ENCODE measurements at places on chromosomes 1 and 21.
A peak's percentile ranks its signal among the peaks of the same experiment; 100 is the strongest.

GRCh38 chr21:43574741-43575472 lies 84.4 kb downstream of the HSF2BP start:
- no peak for DNase-seq

DNA sequence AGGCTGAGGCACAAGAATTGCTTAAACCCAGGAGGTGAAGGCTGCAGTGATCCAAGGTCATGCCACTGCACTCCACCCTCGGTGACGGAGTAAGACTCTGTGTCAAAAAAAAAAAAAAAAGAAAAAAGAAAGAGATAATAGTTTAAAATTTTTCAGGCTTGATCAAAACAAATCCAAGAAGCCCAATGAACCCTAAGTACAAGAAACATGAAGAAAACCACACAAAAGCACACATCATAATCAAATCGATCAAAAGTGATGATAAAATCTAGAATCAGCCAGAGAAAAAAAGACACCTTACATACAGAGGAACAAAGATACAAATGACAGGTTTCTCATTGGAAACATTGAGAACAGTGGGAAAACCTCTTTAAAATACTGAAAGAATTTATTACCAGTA lies 31.5 kb downstream of the LDLRAD1 start:
- no peak for DNase-seq

GRCh38 chr1:33188572-33189275 lies 6.9 kb upstream of the TRIM62 start:
- peak; percentile 30 for DNase-seq

DNA sequence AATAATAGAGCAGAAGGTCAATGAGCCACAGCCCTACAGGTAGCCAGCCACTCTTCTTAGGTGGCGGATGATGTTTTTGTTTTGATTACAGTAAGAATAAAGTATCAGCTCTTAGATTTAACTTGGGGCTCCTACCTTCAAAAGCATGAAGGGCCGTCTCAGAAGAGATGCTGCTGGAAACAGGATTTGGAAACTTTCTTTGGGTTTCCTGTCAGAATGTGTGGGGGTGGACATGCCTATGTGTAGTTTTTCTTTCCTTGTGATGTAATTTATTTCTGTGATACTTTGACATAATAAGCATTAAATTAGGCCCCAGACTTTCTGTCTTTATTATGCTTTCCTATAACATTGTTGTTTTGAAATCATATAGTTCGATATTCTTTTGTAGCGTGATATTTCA lies 1.5 kb downstream of the RAP1A start:
- DNase-seq = peak; percentile 13

DNA sequence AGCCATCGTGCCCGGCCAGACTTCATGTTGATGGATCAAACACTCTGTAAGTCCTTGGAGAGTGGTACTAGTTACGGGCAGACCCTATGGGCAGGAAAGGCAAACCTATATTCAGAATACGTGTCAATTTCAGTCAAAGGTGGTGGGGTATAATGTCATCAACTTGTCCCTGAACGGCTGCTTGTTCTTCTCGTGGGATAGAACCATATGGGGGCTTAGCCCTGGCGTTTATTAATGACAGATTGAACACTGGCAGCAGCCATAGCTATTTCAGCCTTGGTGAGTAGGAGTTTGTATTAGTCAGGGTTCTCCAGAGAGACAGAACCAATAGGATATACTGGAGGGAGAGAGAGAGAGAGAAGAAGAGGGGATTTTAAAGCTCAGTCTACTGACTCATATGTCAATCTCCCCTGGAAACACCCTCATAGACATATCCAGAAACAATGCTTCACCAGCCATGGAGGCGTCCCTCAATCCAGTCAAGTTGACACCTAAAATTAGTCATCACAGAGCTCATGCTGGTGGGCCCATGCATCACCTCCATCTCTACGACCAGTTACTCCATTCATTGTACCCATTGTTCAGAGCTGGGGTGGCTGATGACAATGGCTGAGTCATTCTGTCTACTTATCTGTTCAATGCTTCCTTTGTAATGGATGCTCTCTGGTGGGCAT lies 16.1 kb upstream of the AQP10 start:
- peak; percentile 31 for DNase-seq

GRCh38 chr1:7389906-7390603 lies 381.0 kb upstream of the VAMP3 start:
- no peak for DNase-seq

DNA sequence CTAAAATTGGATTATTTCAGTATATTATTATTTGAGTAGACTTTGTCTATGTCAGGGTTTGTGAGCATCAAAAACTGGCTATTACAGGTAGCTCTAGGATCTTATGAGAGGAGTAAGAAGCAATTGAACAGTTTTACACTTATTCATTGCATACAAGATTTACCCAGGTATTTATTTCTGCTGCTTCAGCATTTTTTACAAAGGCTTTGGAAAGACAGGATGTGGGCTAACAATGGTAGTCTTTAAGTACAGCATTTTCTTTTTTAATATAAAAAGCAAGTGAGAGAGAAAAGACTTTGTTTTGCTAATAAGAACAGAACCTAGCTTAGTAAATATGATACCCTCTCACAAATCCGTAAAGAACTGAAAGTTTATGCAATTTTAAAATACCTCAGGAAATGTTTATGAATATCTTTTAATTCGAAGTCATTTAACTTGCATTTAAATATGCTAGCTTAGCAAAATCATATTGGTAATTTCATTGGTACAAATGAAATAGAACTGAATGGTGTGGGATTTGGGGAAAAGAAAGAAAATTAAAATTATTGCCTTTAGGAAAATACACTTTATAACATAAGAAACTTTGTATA lies 32.1 kb upstream of the RGS18 start:
- no peak for DNase-seq

DNA sequence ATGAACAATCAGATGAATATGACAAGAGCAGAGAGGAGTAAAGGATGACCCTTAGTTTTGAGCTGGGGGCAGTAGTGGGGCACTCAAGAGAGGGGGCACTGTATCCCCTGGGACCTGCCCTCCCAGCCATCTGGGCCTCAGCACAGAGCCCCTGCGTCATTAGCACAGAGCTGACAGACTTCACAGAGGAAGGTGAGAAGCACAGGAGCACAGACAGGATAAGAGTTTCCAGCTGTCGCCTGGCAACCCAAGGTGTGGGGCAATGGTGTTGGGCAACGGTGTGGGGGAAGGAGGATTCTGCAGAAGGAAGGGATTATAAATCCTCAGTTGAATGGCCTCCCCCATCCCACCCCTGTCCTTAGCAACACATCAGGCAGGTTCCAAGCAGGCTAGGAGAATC lies 30.2 kb downstream of the RAB3B start:
- no peak for DNase-seq

GRCh38 chr1:247434005-247434404 lies 18.0 kb downstream of the NLRP3 start:
- no peak for DNase-seq

DNA sequence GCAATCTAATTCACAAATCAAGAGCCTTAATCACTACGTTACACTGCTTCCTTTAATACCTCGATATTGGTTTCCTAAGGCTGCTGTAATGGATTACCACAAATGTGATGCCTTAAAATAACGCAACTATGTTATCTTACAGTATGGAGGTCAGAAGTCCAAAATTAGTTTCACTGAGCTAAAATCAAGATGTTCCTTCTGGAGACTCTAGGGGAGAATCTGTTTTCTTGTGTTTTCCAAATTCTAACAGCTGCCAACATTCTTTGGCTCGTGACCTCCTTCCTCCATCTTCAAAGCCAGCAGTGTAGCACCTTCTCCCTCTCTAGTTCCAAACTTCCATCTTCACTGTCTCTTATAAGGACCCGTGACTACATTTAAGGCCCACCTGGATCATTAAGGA lies 335.0 kb upstream of the NFIA start:
- DNase-seq = no peak

DNA sequence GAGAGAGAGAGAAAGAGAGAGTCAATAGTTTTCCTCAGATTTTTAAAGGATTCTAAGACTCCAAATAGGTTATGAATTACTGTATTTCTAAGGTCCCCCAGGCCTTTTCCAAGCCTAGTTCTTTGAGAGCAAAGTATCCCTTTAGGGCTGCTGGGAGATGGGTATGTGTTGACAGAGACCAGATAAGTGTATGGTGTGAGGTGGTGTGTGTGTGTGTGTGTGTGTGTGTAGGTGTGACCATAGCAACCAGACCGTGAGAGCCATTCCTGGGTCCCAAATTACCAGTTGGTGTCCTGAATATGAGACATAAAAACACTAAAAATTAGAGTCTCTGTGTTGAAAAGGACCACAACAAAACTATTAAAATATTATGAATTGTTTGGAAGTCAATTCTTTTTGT lies 41.7 kb upstream of the DNAJC6 start:
- no peak for DNase-seq

- DNase-seq = no peak
Measured at GRCh38 chr1:90826024-90826423, 108.9 kb upstream of the BARHL2 start.

GRCh38 chr1:9279172-9279840 lies 13.4 kb upstream of the SPSB1 start:
- no peak for DNase-seq

GRCh38 chr1:248802454-248802853 lies 23.3 kb downstream of the SH3BP5L start:
- no peak for DNase-seq

GRCh38 chr1:158334526-158335212 lies 3.3 kb upstream of the CD1B start:
- no peak for DNase-seq

DNA sequence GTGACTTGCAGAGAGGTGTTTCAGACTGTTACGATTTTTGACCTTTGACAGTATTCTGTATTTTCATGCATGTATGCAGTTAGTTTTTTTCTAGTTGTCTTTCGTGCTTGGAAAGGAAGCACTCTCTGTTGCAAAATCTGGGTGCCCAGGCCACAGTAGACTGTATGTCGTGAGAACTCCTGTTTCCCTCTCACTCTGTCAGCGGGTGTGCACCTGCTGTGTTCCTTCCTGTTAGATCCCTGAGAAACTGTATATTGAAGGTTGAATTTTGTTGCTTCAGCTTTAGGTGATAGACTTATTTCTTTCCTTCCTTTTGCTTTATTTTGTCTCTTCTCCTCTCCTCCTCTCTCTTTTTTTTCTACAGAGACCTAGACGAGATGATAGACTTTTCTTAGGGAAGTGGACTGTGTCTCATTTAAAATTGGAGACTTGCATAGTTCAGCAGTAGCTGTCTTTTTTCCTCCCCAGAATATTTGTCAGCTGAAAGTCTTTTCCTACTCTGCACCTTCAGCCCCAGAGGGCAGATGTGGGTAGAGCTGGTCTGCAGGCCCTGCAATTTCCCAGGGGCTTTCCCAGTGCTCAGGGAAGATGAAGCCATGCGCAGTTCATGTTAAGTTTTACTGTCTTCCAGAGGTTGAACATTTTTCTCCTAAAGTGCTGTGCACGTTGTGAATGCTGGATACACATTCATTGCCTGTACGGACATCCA lies 1.4 kb downstream of the TRAPPC10 start:
- DNase-seq = peak; percentile 14

All from fibroblast of the aortic adventitia (primary cell).